ENCODE measurements at places on chromosomes 12 and 14.
A peak's percentile ranks its signal among the peaks of the same experiment; 100 is the strongest.

- peak; percentile 15 for DNase-seq
Observed at GRCh38 chr12:53518381-53518780, 11.1 kb upstream of the NPFF start.

- no peak for DNase-seq
Observed at GRCh38 chr12:88684610-88685009, 104.3 kb upstream of the KITLG start.

- no peak for DNase-seq
Observed at GRCh38 chr14:55802986-55803872, 223.2 kb downstream of the KTN1 start.

- DNase-seq = no peak
Observed at GRCh38 chr12:109958374-109958773, 37.8 kb downstream of the GIT2 start.

DNA sequence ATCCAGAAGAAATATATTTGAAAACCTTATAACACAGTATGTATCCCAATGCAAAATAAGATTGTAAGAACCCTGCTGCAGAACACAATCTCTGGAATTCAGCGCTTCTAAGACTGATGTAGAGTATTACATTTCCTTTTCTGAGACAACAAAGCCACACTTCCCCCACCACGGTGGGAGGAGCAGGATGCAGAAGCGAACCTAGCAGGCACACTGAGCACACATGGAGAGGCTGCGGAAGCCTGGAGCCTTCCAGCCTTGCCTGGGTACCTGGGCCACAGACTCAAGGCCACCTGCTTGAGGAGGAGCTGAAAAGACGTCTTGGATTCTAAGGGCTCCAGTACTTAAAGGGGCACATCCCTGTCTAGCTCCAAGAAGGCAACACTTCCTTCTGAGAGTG, 46.4 kb downstream of the TCHP start:
- peak; percentile 60 for DNase-seq

GRCh38 chr14:46574221-46574977, 77.2 kb downstream of the RPL10L start:
- DNase-seq = peak; percentile 4

DNA sequence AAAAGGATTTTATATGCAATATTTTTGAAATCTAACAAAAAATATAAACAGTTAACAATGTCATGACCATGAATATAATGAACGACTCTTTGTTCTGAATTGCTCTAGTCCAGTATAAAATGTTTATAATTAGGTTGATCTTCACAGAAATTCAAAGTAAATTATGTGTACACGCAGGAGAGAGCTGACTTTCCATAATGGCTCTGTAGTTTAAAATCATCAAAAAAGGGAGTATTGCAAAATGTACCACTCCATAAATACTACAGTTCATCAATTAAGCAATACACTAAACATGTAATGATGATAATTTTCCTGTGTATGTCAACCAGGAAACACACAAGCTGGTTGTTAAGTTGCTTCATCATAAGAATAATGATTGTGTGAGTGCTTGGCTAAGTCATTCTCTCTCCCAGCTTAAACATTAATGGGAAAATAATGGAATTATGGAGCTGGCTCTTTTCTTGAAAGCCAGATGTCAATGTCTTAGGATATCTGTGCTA, 189.5 kb upstream of the PLEKHG7 start:
- DNase-seq = no peak

GRCh38 chr14:32545095-32545494, 216.0 kb downstream of the AKAP6 start:
- DNase-seq = no peak

DNA sequence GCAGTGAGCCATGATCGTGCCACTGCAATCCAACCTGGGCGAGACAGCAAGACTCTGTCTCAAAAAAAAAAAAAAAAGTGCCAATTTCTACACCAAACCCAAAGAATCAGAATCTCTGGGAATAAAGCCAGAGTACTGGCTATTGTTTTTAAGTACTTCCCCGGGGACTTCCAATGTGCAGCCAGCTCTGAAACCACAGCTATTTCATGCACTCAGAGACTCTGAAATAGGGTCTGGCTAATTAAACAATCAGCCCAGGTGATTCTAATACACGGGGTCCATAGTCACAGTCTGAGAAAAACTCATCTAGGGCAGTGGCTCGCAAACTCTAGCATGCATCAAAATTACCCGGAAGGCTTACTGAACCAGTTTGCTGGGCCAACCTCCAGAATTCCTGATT, 56.3 kb downstream of the SIX6 start:
- peak; percentile 81 for DNase-seq

- no peak for DNase-seq
Observed at GRCh38 chr12:75020068-75020557, 189.5 kb downstream of the KCNC2 start.

- DNase-seq = peak; percentile 16
Observed at GRCh38 chr14:26444822-26445221, 153.0 kb downstream of the NOVA1 start.

- no peak for DNase-seq
Observed at GRCh38 chr12:88132392-88132791, 9.5 kb downstream of the CEP290 start.

DNA sequence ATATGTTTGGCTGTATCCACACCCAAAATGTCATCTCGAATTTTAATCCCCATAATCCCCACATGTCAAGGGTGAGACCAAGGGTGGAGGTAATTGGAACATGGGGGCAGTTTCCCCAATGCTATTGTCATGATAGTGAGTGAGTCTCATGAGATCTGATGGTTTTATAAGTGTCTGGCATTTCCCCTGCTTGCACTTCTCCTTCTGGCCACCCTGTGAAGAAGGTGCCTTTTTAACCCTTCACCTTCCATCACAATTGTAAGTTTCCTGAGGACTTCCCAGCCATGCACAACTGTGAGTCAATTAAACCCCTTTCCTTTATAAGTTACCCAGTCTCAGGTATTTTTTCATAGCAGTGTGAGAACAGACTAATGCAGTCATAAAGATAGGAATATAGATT, 216.7 kb upstream of the SSTR1 start:
- DNase-seq = no peak

DNA sequence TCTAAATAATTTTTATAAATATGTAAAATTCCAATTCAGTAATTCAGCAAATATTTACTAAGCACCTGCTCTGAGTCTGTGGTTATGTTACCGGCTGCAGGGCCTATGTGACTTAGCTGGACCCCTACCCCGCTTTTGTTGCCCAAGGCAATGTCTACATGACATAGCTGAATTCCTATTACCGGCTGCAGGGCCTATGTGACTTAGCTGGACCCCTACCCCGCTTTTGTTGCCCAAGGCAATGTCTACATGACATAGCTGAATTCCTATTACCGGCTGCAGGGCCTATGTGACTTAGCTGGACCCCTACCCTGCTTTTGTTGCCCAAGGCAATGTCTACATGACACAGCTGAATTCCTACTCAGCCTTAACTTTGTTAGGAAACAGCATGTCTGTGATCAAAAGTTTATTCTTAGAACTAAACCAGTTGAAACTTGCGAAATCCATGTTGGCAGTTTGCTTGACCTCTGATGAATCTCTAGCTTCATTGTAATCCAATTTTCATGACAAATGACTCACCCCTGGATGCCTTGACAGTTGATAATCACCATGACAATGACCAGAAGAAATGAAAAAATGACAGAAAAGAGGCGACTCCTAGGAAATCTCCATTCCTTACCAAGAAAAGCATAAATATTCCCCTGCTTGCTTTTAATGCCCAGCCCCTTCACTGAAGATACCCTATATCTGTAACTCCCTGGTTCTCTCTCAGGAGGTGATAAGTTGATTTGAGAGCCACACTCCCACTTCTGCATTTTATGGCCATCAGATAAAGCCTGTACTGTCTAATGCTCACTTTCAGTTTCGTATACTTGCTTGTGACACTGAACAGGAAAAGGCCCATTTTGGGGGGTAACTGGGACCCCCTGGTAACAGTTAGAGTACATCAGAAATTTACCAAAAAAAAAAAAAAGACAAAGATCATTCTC, 148.4 kb upstream of the SYT10 start:
- DNase-seq = peak; percentile 54

DNA sequence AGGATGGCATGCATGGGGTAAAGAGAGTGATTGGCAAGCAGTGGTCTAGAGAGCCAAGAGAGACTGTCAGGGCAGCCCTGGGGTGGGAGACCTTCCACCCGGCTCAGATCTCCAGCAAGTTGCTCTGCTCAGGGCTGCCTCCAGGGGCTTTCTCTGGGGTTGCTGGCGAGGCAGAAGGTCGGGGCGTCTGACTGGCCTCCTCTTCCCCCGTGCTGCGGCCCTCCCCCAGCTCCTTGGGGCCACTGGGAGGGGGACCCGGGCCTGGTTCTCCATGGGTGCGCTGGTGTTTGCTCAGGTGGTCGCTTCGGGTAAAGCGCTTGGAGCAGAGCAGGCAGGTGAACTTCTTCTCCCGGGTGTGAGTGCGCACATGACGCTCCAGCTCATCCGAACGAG, 6.6 kb upstream of the AAAS start:
- DNase-seq = no peak

- peak; percentile 15 for DNase-seq
Observed at GRCh38 chr12:81759190-81760051, at the start of gene PPFIA2. Gene PPFIA2, minus strand, starts transcription at chr12:81759350.

DNA sequence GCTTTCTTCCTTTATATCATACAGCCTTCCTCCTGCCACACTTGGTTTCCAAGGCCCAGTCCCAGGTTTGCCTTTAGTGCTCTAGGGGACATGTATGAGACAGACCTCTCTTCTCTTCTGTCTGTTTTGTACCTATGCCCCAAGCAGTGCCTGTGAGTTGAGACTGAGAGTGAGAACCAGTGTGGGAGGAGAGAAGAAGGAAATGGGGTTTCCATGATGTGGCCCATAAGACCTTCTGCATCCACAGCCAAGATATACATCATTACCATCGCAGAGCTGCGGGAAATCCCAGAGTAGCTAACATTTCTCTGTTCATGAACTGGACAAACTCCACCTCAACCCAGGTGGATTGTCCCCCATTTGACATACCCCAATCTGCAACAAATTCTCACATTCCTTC, 2.8 kb downstream of the TESPA1 start:
- no peak for DNase-seq

DNA sequence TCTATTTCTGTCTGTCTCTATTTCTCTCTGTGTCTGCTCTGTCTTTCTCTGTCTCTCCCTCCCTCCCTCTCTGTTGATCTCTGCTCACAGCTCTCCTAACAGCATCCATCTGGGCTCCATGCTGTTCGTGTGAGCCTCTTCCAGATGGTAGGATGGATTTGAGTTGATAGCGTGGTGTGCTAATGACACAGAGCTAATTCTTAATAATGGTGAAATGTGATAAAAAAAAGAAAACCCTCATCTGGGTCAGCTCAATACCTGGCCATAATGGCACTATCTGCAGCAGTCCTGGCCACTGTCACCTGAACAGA, 96.4 kb downstream of the AACS start:
- DNase-seq = no peak

DNA sequence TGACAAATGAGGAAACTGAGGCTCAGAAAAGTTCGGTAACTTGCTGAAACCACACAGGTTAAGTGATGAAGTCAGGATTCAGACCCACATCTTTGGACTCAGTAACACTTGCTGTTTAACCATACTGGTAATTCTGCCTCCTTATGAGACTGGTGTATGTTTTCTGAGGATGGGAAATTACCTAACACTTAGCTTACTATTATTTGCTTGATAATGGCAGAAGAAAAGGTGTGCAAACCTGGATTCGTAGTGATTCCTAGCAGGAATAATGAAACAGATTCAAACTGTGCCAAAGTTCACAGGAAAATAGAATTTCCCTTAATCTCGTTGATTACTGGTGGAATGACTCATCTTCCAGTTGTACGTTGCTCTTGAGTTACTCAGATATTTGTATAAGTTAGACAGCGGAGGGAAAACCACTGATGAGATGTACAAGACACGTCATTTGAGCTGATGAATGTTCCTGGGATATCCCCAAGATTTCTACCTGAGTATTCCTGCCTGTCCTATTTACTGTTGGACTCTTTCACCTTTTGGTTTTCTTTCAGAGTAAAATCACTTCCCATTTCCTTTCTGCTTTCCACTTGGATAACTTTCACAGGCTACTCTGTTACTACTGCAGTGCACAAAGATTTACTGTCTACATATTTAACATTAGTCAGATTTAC, 37.5 kb downstream of the PRORP start:
- DNase-seq = peak; percentile 86

GRCh38 chr14:23057757-23058653, 685 bp upstream of the CDH24 start:
- DNase-seq = peak; percentile 79

DNA sequence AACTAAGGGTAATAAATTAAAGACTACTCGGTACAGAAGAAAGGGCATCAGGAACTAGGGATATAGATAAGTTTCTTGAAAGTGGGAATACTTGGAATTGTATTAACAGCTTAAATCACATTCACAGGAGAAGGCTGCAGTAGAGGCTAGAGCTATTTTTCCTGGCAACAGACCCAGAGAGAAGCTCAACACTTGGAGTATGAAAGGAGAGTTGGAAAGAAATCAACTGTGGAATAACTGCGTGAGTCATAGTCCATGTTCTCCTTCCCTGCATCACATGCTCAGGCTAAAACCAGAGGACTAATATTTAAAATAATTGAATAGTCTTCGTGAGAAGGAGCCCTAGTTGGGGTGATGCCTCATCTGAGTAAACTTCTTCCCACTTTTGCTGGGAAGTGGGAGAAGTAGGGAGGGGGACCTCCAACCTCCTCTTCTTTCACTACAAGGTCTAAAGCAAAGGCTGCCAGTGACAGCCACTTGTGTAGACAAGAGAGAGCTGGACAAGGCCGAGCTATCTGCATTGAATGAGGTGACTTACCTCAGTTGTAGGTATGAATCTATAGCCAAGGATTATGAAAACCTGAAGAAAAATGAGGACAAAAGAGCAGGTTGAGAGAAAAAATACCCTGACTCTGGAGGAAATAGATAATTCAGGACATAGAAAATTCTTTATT, 32.7 kb downstream of the DYRK2 start:
- DNase-seq = peak; percentile 98

DNA sequence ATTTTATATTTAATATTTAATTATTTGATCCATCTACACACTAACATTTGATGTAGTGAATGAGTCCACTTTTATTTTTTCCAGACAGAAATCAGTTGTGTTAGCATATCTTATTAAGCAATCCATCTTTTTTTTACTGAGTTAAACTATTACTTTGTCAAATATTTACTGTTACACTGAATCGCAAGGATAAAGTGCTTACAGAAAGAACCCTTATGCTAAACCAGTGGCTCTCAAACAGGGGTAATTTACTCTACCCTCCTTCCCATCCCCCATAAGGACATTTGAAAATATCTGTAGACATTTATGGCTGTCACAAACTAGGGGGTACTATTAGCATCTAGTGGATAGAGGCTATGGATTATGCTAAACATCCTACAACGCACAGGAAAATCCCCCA, 508.2 kb downstream of the C12orf50 start:
- DNase-seq = no peak

GRCh38 chr12:75702477-75703093, 191.2 kb upstream of the KRR1 start:
- DNase-seq = no peak
